ENCODE measurements at places on chromosomes 7 and 10.

GRCh38 chr10:61995220-61995503 lies 93.7 kb downstream of the ARID5B start:
- no peak for DNase-seq

DNA sequence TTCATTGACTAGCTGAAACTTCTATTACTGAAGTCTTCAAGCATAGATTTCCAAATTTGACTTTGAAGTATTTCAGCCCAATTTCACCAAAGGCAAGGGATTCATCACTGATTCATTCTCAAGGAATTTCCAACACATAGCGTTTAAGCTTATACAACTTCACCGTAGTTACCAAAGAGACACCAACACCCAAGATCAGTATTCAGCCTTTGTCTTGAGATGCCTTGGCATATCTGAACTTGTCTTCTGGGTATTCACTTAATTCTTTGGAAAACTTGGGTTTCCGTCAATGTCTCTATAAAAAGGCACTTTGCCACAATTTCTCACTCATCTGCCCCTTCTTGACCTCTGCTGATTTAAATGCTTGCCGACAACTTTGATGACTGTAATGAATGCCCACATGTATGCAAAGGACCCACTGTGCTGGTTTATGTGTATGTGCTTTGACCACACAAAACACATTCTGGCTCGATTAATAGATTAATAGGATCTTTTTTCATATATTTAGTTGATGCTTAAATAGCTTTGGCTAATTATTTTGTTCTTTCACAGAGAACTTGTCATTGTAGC lies 49.6 kb downstream of the TES start:
- no peak for DNase-seq

DNA sequence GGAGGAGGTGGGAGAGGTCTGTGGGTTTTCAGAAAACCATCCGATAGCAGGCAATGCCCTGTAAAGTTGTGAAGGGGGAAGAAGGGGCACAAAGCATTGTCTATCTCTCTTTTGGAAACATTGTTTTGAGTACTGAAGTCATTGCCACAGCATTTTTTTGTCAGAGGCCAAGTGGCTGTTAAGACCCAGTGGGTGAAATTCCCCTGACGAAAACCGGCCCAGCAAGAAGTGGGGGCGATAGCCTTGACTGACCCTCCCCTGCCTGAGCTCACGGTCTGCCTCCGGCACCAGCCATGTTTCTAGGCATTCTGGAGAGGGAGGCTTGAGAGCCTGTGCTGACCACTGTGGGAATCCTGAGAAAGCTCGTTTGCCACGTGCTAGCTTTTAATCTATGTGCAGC lies 144.7 kb downstream of the RPS24 start:
- DNase-seq: no peak

- no peak for DNase-seq
These were observed 40.7 kb downstream of the BTRC start for GRCh38 chr10:101394524-101395133.

GRCh38 chr7:104240401-104240800 lies 32.6 kb upstream of the ORC5 start:
- no peak for DNase-seq

DNA sequence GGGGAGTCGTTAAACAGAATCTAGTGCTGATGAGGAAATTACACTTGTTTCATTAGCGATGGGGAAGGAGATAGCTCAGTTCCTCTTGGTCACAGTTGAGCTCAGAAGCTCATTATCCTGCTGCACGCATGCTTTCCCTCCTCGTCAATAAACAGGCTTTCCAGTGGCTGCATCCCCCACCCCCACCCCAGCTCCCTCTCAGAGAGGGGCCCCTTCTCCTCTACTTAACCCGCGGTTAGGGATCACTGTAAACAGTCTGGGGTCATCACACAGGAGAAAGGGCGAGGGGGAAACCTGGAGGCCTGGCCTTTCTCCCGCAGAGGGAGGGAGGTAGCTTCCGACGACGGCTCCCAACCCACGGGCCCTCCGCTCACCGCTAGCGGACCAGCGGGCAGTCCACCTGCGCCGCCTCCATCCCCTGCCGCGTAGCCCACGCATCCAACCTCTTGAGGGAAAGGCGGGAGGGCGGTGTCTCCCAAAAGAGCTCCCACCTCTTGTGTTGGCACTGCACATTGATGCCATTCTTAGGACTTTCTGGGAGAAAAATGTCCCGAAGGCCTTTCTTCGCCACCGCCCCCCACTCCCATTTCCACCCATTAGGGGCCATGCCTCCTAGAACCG lies 80.8 kb downstream of the PAX2 start:
- DNase-seq: no peak

GRCh38 chr10:131655101-131655849 lies 245.5 kb upstream of the PPP2R2D start:
- DNase-seq: no peak

- DNase-seq: peak; percentile 20
These were observed 30.9 kb upstream of the FAM133B start for GRCh38 chr7:92621026-92621540.

DNA sequence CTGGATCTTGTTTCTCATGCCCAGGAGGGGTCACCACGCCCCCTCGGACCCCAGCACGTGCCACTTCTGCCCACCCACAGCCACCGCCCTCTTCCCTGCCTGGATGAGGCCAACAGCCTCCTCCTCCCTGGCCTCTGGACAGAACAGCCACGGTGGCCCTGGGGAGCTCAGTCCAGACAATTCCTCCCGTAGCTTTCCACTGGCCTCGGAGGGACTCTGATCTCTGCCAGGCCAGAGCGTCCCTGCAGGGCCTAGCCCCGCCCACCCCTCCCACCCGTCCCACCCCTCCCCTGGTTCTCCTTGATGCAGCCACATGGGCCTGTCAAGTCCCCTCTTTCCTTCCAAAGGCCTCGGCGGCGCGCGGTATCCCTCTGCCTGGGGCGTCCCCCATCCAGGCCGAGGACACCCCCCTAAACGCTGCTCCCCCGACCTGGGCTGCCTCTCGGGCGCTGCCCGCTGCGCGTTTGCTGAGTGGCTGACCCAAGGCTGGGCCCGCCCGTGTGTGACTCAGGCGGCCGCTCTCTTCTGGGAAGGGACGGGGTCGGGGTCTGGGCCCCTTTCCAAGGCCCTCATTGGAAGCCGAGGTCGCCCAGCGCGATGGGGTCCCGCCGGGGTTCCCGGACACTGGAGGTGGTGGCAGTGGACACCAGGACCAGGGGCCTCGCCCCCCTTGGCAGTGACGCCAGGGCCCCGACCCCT lies 557 bp downstream of the TMEM120A start:
- DNase-seq: no peak

All from NCI-H1930 (cell line).